ENCODE measurements at places on chromosomes 4 and X.

GRCh38 chr4:93529692-93530372 lies 298.7 kb upstream of the ATOH1 start:
- H3K4me1 ChIP-seq, result no peaks in the 10 kb centered on the region
- no peak for DNase-seq
- H3K27ac ChIP-seq, result no peak overlapping the region

GRCh38 chrX:40368611-40369061 lies 212.1 kb upstream of the ATP6AP2 start:
- DNase-seq, result no peak
- no peaks in the 10 kb centered on the region for H3K36me3 ChIP-seq
- no peak overlapping the region for H3K27ac ChIP-seq
- H3K27me3 ChIP-seq, result no peaks in the 10 kb centered on the region
- no peaks in the 10 kb centered on the region for H3K4me1 ChIP-seq
- H3K4me3 ChIP-seq, result no peak overlapping the region

DNA sequence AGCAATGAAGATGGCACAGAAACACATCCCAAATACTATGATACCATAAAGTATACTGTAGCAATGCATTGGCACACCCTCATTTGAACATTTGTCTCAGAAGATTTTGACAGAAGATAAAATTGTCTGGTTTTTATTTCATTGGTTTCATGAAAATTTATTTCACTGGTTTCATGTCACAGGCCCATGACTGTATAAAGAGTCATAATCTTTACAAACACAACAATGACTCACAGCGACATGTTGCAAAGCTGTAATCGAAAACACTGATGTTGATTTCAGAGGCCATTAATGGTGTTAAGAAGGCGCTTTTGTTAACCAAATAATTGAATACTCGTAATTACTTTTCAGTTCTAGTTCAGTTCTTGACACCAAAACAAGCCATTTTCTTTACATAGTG lies 8.1 kb upstream of the DTHD1 start:
- no peaks in the 10 kb centered on the region for H3K27me3 ChIP-seq
- no peak overlapping the region for H3K4me3 ChIP-seq
- H3K27ac ChIP-seq, result no peak overlapping the region
- H3K36me3 ChIP-seq, result no peaks in the 10 kb centered on the region

DNA sequence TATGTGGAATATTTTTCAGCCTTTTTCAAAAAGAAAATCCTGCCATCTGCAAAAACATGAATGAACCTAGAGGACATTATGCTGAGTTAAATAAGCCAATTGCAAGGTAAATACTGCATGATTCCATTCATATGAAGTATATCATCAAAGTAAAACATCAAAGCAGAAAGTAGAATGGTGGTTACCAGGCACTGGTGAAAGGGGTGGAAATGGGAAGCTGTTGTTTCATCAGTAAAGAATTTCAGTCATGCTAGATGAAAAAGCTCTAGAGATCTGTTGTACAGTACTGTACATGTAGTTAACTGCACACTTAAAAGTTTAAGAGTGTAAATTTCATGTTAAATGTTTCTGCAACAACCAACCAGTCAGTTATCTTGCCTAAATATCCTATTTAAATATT lies 196.8 kb upstream of the ADGRL3 start:
- H3K4me1 ChIP-seq, result no peaks in the 10 kb centered on the region
- H3K36me3 ChIP-seq, result no peaks in the 10 kb centered on the region
- H3K27ac ChIP-seq, result no peak overlapping the region

GRCh38 chrX:24204958-24205357 lies 55.4 kb downstream of the ZFX start:
- H3K27me3 ChIP-seq, result no peaks in the 10 kb centered on the region
- DNase-seq, result no peak
- H3K4me1 ChIP-seq, result peaks cover 25% of the 10 kb centered on the region
- peak overlapping the region; percentile 21 for H3K27ac ChIP-seq

DNA sequence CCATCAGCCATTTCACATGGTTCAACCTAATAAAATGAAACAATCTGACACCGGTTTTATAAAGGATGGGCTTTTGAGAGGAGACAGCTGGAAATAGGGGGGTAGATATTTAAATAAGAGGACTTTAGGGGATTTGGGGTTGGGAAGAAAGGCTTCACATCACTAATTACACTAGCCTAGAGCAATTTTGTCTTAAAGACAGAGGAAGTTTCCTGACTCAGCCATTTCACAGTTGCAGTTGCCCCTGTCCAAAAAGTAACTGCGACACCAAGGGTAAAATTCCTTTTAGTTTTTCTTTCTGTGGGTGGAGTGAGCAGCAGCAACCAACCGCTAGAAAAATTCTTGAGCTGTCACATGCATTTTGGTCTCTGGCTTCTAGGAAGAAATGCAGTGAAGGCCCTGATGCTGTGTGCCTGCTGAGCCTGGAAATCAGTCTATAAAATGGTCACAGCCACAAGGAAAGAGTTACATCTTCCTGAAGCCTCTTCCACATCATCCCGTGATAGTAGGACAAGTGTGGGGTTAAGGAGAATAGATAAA lies 233.6 kb downstream of the ZNF674 start:
- no peaks in the 10 kb centered on the region for H3K27me3 ChIP-seq
- H3K4me3 ChIP-seq, result no peak overlapping the region
- DNase-seq, result no peak
- no peaks in the 10 kb centered on the region for H3K36me3 ChIP-seq
- peaks cover 2% of the 10 kb centered on the region for H3K4me1 ChIP-seq

DNA sequence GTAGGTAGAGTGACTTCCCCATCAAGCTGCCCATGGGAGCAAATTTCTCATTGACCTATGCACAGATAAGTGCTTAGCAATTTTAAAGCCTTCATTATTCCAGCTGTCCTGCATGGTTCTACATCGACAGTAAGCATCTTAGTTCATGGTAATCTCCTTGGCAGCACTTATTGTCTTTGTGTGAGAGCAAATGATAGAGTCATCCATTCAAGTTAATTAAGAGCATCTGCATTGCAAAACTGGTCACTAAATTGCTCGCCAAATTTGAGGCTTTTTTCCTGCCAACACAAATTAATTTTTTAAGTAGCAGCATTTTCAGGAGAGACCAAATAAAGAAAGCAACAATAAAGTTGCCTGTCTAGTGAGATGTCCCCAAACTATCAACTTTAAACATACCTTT lies 76.7 kb downstream of the SH3BGRL start:
- no peak overlapping the region for H3K27ac ChIP-seq
- no peak overlapping the region for H3K4me3 ChIP-seq
- no peaks in the 10 kb centered on the region for H3K4me1 ChIP-seq

GRCh38 chrX:81201671-81202455 lies at the start of the genes HMGN5 and SH3BGRL:
HMGN5 (minus strand) TSS chrX:81201913; CDS start chrX:81121549, 80,364 bp downstream.
SH3BGRL (plus strand) TSS chrX:81202102; CDS start chrX:81202201, 99 bp downstream.
- peak within 1 kb of the TSS; percentile 98 for H3K27ac ChIP-seq
- peak within 1 kb of the TSS; percentile 91 for H3K4me3 ChIP-seq
- no peaks in the 10 kb centered on the region for H3K27me3 ChIP-seq
- peaks cover 6% of the 10 kb centered on the region for H3K36me3 ChIP-seq
- peaks cover 14% of the 10 kb centered on the region for H3K4me1 ChIP-seq

DNA sequence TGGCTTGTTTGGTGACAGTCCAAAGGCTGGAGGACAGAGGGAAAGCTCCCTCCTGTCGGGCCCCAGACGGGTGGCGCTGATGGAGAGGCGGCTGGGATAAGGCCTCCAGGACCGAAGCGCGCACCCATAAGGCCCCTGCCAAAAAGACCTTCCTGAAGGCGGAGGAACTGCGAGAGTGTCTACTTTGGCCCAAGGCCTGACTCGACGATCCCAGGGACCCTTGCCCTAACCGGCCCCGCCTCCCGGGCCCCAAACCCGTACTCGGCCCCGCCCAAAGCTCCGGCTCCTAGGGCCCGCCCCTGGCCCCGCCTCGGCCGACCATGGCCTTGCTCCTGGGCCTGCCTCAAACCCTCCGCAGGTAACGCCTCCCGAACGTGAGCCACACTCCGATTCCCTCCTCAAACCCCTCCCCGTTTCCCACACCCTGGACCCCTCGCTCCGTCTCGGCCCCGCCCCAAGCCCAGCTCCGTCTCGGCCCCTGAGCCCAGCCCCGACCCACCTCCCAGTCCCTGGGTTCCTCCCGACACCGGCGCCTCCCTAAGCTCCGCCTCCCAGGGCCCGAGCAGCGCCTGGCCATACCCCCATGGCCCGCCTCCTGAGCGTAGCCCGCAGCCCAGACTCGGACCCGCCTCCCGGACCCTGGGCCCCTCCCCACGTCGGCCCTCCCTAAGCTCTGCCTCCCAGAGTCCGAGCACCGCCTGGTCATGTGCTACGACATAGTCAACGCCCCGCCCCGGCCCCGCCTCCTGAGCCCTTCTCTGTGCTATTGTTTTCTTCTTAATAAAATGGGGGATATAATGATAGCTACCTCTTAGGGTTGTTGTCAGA lies 90.0 kb upstream of the DRD5 start:
- DNase-seq, result peak; percentile 94
- peak overlapping the region; percentile 84 for H3K4me3 ChIP-seq
- peak overlapping the region; percentile 94 for H3K27ac ChIP-seq
- peaks cover 2% of the 10 kb centered on the region for H3K27me3 ChIP-seq
- peaks cover 8% of the 10 kb centered on the region for H3K4me1 ChIP-seq

DNA sequence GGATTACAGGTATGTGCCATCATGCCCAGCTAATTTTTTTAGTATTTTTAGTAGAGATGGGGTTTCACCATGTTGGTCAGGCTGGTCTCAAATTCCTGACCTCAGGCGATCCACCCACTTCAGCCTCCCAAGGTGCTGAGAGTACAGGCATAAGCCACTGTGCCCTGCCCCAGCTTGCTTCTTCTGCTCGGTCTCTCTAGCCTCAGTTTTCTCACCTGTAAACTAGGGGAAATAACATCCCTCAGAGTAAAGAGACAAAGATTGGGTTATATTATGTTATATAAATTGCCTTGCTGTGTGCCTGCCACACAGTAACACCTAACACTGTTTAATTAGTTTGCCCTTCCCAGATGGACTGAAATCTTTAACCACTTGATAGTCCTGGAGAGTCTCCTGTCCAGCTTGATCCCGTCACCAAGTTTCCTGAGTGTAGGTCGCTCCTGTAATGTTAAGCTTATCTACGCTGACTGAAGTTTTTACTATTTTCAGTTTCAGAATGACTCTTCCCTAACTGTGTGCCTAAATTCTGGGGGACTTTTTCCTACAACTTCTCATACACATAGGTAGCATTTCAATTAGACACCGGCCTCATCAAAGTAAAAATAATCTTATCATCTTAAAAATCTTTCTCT lies 412.7 kb upstream of the TENM3 start:
- peaks cover 8% of the 10 kb centered on the region for H3K4me1 ChIP-seq
- H3K27ac ChIP-seq, result no peak overlapping the region
- DNase-seq, result no peak
- H3K4me3 ChIP-seq, result no peak overlapping the region
- H3K27me3 ChIP-seq, result peaks cover 58% of the 10 kb centered on the region

- no peak for DNase-seq
- H3K36me3 ChIP-seq, result no peaks in the 10 kb centered on the region
- H3K27me3 ChIP-seq, result no peaks in the 10 kb centered on the region
- no peaks in the 10 kb centered on the region for H3K4me1 ChIP-seq
- H3K27ac ChIP-seq, result no peak overlapping the region
Observed at GRCh38 chrX:141201962-141202361, 25.0 kb upstream of the LDOC1 start.

DNA sequence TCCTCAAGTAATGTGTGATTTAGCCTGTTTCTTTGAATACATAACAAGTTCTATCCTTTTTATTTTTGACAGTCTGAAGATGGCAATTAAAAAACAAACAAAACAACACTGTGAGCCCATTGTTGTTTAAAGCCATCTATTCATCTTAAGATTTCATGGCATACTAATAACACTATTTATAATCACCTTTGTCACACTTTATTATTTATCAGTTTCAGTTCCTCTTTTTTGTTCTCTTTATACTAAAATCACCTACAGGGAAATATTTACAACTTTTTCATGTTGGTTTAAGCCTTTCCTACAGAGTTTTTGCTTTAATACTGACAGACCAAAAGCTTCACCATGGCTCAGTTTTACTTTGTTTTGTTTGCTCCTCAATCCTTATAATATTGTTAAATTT lies 247.4 kb upstream of the CTSO start:
- H3K4me3 ChIP-seq, result no peak overlapping the region
- no peaks in the 10 kb centered on the region for H3K36me3 ChIP-seq
- no peak overlapping the region for H3K27ac ChIP-seq

- H3K36me3 ChIP-seq, result no peaks in the 10 kb centered on the region
- peaks cover 37% of the 10 kb centered on the region for H3K27me3 ChIP-seq
- H3K27ac ChIP-seq, result no peak overlapping the region
- DNase-seq, result no peak
- peaks cover 6% of the 10 kb centered on the region for H3K4me1 ChIP-seq
Observed at GRCh38 chr4:152684007-152684406, 4.2 kb upstream of the TMEM154 start.

DNA sequence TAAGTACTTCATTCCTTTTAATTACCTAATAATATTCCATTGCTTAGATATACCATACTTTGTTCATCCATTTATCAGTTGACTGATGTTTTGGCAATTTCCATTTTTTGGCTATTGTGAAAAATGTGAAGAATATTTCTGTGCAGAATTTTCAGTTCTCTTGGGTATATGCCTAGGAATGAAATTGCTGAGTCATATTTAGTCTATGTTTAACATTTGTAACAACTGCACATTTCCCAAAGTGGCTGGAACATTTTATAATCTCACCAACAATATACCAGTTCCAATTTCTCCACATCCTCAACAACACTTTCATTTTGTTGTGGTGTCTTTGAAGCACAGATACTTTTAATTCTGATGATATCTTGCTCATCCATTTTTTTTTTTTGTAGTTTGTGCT lies 215.5 kb downstream of the PDGFC start:
- no peak for DNase-seq
- H3K4me1 ChIP-seq, result no peaks in the 10 kb centered on the region
- no peak overlapping the region for H3K4me3 ChIP-seq
- no peaks in the 10 kb centered on the region for H3K27me3 ChIP-seq
- H3K27ac ChIP-seq, result no peak overlapping the region
- H3K36me3 ChIP-seq, result peaks cover 24% of the 10 kb centered on the region

DNA sequence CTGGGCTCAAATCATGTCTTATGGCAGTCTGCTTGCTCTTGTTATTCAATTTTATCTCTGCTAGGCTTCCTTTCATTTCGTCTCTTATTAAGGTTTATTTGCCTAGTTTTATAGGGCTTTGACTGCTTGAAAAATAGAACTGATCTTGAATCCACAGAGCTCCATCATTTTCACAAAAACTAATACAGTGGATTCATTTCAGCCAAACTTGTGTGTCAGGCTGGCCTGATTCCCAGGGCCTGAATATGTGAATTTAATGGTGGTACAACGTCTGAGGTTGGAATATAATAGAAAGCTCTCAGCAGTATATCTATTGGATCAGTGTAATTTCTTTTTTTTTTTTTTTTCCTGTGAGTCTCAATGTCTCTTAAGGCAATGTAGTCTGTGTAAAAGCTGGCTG lies 123.3 kb downstream of the POU4F2 start:
- H3K36me3 ChIP-seq, result no peaks in the 10 kb centered on the region
- no peak overlapping the region for H3K27ac ChIP-seq
- no peak overlapping the region for H3K4me3 ChIP-seq
- H3K27me3 ChIP-seq, result no peaks in the 10 kb centered on the region

DNA sequence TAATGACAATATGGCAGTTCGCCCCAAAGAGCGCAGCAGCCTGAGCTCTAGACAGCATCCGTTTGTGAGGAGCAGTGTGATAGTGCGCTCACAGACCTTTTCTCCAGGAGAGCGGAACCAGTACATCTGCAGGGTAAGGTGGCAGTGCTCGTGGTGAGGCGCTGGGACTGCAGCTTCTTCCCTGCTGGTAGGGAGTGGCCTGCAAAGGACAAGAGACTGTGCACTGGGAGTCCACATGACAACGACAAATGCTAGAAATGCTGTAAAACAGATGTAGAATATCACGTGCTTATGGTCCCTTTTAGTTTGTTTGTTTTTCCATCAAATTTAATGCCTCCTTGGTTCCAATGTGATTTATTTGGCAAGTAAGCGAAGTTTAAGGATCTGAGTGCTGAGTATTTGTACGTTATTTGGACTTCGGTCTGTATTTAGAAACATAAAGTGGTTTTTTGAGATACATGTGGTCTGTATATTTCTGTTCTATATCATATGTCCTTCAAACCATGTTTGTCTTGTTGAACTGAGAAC lies 35.8 kb downstream of the CLDN22 start:
- H3K4me1 ChIP-seq, result peaks cover 15% of the 10 kb centered on the region
- peaks cover 25% of the 10 kb centered on the region for H3K36me3 ChIP-seq
- H3K27me3 ChIP-seq, result no peaks in the 10 kb centered on the region

Measured in progenitor cell of endocrine pancreas (in vitro differentiated cells).